Cerebellar cortex (tissue), 1 donor: ENCODE measurements at places on chromosomes 11 and 22.
A peak's percentile ranks its signal among the peaks of the same experiment; 100 is the strongest.

GRCh38 chr11:86062719-86063118, 6.2 kb downstream of the PICALM start:
- DNase-seq = no peak

- DNase-seq = no peak
These were observed 114.2 kb downstream of the KCNQ1OT1 start for GRCh38 chr11:2585566-2586086.

- DNase-seq = no peak
These were observed 28.2 kb upstream of the SLC22A12 start for GRCh38 chr11:64562723-64563351.

DNA sequence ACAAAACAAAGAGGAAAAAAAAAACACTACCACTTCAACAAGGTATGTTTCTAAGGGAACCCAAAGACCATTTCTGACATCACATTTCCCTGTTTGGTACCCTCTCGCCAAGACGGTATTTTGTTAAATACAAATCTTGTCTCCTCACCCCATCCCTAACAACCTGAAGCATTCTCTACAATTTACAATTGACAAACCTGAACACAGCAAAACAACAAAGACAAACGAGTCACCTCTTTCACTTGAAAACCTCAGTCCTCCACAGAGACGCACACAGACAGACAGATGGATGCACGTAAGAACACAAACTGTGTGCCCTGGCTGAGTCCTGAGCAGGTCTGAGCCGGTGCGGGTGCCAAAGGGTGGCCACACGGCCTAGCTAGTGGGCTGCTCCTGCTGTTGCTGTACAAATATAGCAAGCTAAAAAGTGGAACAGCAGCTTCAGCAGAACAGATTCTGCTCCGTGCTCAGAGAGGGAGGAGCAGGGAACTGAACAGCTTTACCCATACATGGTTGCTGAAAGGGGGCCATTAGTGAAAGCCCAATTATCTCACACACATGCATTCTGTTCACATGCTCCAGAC, 28.5 kb downstream of the CELF1 start:
- peak; percentile 96 for DNase-seq

DNA sequence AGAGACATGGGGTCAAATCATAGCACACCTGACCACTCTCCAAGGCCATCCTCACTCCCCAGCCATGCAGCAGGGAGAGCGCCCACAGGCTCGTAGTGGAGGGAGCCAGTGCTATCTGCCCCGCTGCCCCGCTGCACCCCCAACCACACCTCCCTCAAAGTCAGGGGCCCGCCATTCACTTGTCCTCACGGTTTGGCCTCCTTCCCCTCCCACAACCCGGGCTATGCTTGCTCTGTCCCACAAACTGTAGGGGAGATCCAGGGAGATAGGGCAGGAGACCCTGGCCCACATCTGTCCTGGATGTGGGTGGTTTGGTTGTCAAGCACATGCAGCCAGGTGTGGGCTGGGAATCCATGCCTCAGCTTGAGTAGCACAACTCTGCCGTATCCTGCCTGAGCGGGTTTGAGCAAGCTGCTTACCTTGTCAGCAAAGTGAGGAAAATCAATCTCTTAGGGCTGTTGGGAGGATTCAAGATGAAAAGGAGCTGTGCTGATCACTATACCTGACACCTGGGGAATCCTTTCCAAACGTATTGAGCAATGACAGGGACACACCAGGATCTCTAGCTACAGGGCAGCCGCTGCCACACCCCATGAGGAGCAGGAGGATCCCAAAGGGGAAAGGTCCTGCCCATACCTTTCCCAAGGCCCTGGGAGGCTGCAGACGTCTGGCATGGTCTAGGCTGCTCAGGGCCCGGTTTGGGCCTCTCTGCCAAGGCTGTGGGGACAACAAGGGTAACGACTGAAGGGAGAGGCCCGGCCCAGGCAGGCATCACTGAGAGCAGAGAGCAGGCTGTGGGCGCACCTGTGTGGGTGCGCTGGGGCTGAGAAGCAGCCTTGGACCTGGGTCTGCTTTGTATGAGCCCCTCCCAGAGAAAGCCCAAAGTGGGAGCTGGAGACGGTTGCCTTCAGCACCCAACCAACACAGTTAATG, 23.3 kb downstream of the KCNJ5 start:
- DNase-seq = no peak

DNA sequence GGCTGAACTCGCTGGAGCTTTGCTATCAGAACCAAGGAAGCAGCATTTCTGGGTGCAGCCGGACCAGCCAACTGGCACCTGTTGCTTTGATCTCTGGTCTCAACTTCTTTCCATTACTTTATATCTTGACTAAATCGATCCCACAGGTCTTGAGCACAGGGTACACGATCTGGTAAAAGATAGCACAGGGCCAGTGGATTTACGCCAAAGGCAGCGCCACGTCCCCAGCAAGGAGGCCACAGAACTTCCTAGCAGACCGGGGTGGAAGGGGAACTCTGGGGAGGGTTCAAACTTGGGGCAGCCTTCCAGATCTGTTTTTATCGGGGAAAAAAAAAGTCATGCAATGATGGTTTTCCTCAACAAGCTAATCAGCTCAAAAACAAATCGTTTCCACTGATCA, 14.0 kb downstream of the VPS37C start:
- DNase-seq = no peak

- DNase-seq = no peak
These were observed 36.6 kb upstream of the SYT7 start for GRCh38 chr11:61617515-61617914.

GRCh38 chr22:49779853-49780697, 47.6 kb downstream of the BRD1 start:
- DNase-seq = no peak

GRCh38 chr11:45400591-45400990, 114.5 kb upstream of the SYT13 start:
- no peak for DNase-seq

DNA sequence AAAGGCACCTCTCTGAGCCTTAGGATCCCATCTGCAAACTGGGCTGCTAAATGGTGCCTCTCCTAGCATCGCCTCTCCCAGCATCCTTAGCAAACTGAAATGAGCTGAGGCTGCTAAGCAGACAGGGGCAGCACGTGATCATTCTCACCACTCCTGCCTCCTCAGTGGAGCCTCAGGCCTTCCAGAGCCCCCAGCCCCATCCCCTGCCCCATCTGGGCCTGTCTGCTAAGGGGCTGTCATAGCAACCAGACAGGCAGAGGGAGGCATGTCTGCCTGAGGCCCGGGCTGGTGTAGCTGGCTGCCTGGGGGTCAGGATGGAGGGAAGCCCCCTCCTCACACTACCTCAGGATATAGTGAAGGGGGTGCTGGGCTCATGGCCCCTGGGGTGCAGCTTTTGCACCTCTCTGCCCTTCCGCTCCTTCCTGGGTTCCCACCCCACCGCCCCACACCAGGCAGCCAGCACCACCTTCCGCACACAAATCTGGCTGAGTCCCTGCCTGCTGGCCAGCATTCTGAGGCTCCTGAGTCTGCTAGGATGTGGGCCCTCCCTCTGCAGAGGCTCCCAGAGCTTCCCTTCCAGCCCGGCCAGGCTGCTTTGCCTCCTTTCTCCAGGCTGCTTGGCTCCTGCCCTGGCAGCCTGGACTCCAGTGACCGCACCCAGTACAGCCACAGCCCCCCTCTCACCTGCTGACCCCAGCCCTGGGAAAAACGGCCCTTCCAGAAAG, 47.5 kb upstream of the TTLL12 start:
- DNase-seq = no peak

DNA sequence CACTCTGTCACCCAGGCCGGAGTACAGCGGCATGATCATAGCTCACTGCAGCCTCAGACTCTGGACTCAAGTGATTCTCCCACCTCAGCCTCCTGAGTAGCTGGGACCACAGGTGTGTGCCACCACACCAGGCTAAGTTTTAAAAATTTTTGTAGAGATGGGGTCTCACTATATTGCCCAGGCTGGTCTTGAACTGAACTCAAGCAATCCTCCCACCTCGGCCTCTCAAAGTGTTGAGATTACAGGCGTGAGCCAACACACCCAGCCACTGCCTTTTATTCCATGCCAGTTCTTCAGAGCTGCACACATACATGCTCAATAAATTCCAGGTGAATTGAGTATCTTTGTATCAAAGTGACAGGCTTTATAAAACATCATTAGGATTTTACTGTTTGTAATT, 2.4 kb upstream of the COPB1 start:
- DNase-seq = no peak

- DNase-seq = no peak
These were observed 83.4 kb upstream of the SORL1-AS1 start for GRCh38 chr11:121536126-121536525.

- DNase-seq = peak; percentile 2
These were observed 115.0 kb downstream of the MN1 start for GRCh38 chr22:27686534-27686933.

DNA sequence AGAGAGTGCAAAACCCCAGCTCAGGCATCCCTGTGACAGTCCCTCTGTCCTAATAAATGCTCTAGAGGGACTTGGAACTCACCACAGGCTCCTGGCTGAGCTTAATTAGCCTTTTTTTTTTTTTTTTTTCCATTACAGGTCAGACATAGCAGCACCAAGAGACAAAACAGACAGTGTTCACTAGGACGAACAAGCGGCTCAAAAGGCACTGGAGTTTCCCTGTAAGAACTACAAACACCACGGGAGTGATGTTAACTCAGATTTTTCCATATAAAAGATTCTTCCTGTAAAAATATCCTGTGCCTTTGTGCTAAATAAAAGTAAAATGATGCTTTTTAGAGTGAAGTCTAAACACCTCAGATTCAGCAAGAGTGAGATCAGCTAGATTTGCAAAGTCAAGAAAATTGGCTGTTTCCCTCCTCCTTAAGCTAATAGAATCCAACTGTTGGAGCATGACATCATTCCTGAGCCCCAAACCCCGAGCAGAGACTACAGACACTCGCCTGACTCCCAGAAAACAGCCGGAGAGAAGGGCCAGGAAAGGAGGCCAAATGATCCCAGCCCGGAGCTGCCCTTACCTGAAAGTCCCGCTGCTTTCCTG, 101.0 kb upstream of the AKIP1 start:
- peak; percentile 67 for DNase-seq

DNA sequence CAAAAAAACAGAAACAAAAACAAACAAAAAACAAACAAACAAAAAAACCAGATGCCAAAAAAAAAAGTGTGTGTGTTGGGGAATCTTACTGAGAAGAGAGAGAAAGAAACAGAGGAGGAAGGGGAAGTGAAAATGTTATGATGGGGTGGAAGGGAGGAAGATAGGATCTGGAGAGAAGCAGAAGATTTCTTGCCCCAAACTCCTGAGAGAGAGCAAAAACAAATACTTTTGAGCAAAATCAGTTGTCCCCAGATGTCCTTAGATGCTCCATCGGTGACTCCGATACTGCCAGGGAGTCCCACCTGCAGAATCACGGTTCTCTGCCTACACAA, 19.9 kb upstream of the GRAMD1B start:
- DNase-seq = no peak

DNA sequence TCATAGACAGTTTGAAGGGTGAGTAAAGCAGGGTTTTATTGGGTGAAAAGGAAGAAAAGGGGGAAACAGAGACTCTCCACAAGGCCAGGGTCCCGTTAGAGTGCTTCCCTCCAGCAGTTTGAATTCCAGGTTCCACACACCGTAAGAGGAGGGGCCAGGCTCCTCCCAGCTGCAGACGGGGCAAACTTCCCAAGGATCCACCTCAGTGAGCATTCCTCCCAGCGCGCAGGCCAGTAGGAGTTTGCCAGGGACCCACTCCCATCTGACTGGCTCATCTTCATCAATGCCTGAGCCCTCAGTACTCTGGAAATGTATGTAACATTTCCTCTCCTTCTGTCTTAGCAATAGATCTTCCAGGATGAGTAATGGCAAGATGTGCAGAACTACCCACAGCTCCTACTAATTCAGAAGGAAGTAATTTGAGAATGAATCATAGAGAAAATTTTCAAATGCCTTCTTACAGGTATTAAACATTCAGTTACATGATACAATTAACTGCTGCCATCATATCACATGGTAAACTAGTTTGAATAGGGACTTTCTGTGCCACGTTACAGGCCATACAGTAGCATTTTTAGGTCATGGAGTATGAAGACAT, 34.0 kb upstream of the TRPC6 start:
- no peak for DNase-seq

DNA sequence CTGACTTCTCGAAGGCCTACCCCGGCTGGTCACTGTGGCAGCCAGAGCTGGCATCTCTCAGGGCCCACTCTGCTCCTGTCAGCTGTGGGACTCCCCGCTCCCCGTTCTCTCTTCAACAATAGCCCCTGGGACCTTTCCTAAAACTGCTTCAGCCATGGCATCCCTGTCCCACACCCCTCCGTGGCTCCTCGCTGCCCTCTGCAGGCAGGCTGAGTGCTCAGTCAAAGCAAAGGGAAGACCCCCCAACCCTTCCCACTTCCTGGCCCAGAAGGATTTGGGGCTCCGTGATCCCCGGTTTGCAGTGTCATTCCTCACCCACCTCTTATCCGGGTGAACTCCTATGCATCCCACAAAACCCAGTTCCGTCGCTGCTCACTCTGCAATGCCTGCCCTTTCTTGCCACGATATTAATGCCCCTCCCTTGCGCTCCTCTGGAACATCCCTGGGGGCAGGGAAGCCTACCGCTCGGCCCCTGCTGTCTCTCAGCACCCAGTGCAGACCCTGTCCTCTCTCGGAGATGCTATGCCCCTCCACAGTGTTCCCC, 1.6 kb upstream of the TH start:
- DNase-seq = peak; percentile 16

- peak; percentile 1 for DNase-seq
These were observed 99.3 kb downstream of the FDX1 start for GRCh38 chr11:110529043-110529442.

- peak; percentile 55 for DNase-seq
These were observed 12.8 kb downstream of the SBF1 start for GRCh38 chr22:50461979-50462540.

DNA sequence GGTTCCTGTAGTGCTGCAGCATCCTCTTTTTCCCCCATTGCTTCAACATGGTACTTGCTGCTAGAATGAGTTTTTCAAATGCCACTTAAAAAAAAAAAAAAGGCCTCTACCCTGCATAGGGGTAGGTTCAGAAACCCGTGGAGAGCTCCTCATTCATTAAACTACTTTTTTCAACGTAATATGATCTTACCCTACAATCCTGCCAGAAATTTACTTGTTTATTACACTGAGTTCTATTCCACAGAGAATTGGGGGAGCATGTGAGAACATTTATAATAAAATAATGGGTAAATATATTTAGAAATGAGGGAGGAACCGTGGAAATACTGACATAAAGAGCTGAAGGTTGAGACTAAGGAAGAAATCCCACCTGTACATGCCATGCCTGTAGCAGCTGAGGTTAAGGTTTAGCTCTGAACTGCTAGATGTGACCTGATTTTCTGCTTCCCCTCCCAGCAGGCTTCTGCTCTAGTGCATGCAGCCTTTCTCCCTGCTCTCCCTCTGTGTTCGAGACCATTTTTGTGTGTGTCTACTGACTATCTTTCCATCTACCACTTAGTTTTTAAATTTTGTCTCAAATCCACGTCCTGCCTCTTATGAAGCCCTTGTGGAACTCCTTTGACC, 225.7 kb downstream of the DDX10 start:
- peak; percentile 29 for DNase-seq

GRCh38 chr22:30822216-30823014, 127.7 kb downstream of the OSBP2 start:
- DNase-seq = no peak

GRCh38 chr22:28397306-28397705, 282.3 kb downstream of the TTC28 start:
- DNase-seq = no peak
